Non-pigmented ciliary epithelial cell (primary cell): ENCODE measurements at places on chromosomes 1 and 21.

- DNase-seq: no peak
Measured at GRCh38 chr1:102967786-102968185, 140.5 kb downstream of the COL11A1 start.

DNA sequence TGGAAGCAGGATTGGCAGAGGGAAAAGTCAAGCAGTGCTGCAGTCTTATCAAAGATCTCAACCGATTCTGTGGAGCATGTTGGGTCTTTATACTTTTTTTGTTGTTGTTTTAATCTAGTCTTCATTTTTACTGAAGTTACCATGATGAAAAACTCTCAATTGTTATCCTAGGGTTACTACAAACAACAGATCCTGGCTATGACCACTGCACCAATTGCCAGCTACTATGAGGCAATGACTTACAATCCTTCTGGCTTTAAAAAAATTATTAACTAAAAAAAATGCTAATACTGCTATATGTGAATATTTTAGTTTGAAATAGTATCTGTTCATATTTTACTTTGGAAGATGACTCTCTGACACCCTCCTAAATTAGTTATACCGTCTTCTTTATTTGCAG, 145.9 kb downstream of the CNIH3 start:
- no peak for DNase-seq

DNA sequence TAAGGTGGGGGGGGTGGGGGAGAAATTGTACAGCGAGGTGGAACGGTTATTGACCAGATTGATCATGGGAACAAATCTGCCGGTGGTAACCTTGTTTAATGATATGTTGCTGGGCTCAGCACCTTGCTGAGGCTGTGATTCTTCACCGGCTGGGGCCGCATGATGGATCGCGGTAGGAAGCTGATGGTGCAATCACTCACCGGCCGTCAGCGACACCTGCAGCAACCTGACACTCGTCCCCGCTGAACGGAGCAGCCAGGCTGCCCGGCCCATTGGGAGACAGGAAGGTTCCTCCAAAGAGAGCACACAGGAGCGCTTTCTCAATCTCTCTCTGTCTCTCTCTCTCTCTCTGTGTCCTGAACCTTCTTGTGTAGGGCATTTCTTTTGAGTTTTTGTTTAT, 128.5 kb upstream of the RRP15 start:
- DNase-seq: no peak

GRCh38 chr1:230157420-230158390, 90.7 kb downstream of the GALNT2 start:
- DNase-seq: no peak

DNA sequence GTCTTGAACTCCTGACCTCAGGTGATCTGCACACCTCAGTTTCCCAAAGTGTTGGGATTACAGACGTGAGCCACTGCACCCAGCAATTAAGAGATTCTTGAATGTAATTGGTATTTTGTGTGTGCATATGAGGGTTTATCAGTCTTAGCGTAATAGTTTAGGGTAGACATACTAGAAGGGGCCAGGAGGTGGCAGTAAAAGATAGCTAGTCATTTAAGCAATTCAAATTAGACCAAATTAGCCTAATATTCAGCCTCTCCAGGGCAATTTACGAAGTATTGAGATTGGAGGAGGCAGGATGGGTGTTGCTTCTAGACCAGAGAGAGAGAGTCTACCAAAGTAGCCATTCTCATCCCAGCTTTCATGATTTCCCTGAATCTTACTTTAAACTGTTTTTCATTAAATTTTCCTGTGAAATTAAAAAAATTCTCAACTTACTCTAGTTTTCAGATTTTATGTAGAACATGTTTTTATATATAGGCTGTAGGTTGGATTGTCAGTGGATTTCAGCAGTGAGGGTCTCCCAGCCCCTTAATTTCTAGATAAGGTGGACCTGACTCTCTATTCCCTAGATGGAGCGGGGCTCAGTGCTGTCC, 119.7 kb downstream of the HHAT start:
- no peak for DNase-seq

DNA sequence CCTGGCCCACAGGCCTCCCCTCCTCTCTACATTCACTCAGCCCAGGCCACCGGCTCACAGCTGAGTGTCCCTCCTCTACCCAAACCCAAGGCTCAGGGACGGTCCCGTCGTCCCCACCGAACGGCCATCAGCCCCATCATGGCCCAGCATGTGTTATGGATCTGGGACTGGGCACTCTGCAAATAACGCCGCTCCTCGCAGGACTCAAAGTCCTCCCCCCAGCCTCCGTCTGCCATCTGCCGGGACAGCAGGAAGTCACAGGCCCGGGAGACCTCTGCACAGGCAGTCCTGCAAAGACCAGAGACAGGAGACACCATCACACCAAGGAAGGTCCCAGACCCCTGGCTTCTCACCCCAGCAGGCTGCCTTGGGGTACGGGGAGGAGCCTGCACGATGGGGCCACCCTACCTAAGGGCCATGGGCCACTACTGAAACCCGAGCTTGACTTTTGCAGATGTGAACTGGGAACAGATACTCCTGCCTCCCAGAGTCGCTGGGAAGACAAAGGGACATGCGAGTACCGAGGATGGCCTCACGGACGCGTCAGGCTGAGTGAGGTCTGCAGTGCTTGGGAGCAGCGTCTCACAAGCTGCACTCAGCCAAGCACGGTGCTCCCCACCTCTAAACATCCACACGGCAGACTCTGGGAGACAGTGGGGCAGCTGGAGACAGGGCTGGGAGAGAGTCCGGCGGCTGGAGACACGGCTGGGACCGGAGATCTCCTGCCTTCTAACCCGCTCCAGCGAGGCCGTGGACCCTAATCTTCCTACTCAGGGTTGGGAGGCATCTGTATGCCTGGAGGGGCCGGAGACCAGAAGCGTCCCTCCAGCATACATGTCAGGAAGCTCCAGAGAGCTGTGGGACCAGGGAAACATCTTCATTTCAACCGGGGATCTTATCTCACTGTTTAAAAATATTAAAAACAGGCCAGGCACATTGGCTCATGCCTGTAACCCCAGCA, 10.4 kb upstream of the SPATC1L start:
- DNase-seq: no peak

GRCh38 chr1:71647513-71648300, 566.9 kb upstream of the ZRANB2 start:
- DNase-seq: no peak

GRCh38 chr1:17802164-17802563, 47.0 kb downstream of the ACTL8 start:
- DNase-seq: no peak

GRCh38 chr1:111565079-111565478, 54.5 kb upstream of the RAP1A start:
- peak; percentile 69 for DNase-seq

DNA sequence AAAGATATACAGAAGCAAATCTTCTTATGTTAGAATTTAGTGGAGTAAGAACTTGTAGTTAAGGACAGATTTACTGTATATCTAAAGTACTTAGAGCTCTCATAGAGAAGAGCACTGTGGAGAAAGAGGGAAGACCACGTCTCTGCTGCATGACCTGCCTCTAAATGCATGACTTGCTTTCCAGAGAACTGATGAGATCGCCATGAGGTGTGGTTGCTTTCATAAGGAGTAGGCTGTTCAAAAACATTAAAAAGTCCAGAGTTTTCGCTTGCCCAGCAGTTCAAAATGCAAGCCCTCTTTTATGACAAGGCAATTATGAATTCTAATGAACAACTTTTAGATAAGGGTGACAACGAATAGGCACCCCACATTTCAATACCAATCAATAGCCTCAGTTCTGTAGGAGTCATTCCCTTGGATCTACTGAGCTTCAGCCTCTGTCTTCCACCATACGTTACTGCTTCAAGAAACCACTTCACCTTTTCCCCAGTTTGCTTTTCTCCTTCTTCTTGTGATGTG, 24.9 kb downstream of the SLC30A10 start:
- DNase-seq: no peak

DNA sequence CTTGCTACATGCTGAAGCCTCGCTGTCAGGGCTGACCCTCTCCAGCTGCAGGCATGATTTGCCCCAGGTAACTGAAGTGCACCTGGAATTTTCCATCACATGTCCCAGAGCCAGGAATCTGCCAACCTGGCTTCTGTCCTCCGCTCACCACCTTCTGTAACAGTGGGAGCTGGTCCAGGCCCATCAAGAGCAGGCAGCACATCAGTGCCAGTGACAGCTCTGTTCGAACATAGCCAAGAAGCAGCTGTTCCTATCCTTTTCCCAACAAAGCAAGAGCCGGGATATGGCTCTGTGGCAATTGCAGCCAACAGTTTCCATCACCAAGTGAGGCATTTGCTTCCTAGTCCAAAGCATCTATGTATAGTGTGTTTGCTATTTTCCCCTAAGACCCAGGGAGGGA, 42.2 kb upstream of the KANK4 start:
- no peak for DNase-seq

DNA sequence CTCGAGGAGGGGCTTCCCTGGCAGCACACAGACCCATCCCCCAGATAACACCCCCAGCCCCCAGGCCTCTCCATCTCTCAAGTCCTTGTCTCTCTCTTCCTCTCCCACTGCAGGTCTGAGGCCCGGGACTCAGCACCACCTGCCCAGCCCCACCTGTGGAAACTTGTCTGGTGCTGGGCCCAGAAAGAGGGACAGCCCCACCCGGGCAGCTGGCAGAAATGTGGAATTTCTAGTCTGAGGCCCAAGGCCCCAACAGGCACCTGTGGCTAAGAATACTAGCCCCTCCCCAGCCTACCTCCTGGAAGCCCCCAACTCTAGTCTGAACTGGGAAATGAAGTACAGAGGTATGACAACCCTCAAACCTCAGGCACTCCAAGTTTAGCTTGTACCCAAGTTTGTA, 15.4 kb downstream of the TTC39A start:
- DNase-seq: no peak

GRCh38 chr1:19373211-19374082, 61.3 kb downstream of the SLC66A1 start:
- no peak for DNase-seq
